ENCODE measurements at places on chromosomes 5 and 9.
A peak's percentile ranks its signal among the peaks of the same experiment; 100 is the strongest.

DNA sequence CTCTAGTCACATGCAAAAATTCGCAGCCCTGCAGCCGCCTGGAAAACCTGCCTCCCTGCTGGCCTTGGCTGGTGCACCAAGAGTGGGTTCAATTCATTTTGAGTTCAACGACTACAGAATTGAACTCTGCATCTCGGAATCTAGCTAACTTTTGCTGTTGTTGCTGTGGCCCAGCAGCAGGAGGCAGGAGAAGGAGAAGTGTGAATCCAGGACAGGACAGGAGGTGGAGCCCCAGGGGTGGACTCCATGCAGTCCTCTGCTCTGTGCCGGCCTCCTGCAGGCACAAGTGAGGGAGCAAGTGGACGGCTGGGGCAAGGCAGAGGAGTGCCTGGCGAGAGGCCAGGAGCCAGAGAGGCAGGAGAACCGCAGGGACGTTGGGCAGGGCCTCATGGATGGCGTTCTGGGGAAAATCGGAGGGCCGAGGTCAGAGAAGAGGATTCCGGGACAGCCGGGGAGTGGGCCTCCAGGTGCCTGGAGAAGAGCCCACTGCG is 214.2 kb downstream of the FANCC start:
- DNase-seq: no peak

DNA sequence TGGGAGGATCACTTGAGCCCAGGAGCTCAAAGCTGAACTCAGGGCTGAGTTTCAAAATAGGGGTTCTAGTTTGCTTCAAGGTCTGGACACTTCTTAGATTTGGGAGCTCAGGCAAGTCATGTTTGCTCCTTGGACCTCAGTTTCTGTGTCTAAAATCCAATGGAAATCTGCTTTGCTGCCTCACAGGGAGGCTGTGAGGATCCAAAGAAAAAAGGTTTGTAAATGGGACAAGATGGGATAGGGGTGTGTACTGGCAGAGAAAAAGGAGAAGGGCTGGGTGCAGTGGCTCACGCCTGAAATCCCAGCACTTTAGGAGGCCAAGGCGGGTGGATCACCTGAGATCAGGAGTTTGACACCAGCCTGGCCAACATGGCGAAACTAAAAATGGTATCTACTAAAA is 39.6 kb upstream of the SH3PXD2B start:
- DNase-seq: no peak

DNA sequence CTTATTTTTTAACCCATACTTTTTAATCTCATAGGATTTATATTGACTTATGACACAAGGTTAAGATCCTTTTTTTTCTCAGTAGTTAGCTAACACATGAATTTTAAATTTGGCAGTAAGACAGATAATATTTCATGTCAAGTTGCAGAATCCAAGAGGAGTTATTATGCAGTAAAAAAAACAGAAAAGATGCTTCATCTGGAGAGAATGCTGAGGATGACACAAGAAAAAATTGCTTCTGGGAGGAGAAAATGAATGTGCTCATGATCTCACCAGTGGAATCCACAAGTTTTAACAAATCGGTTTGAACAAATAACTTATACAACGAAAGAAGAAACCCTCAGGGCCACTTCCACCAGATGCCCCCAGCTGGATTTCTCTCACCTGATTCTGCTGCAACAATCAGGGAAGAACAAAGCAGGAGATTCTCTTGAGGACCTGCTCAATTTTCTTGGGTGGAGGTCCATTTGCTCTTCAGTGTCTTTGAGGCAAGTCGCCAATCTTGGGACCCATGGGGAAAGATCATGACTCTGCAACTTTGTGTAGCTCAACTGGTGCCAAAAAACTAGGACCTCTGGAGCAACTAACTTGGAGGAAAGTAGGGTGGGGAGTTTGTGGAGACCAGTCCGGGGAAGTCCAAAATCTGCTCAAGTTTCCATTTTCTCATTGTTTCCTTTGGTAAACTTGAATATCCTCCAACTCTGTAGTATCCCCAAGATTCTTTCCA is 50.5 kb upstream of the TNFSF15 start:
- DNase-seq: peak; percentile 89

DNA sequence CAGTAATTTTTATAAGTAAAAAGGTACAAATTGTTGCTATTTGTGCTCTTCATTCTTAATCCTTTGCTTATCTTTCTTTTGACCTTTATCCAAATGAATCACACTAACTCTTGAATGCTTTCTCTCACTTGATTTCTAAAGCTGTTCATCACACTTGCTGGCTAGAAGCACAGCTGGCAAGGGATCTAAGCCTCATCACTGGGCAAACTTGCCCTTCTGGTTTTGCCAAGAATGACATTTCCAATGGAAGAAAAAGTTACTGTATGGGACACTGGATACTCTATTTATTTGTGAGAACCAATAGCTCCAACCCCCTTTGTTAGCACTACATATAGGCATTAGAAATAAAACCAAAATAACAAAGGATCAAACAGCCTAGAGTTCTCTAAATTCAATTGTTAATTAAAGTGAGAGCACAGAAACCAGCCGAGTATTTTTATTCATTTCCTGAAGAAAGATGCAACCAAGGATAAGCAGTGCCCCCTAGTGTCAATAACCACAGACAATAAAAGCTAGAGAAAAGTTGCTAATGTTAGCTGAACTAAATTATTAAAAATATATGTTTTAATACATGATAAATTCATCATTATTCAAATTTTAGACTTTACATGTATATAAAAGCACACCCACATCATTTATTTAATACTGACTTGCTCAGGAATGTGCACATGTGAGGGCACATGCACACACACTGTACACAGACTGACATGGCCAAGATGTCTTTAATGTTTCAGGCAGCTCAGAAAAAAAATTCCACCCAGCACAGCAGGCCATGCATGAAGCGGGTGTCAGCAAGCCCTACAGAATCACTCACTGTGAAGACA is 59.8 kb upstream of the POU5F2 start:
- peak; percentile 45 for DNase-seq

- DNase-seq: peak; percentile 84
These were observed 110.6 kb downstream of the PAM start for GRCh38 chr5:102865510-102866236.

DNA sequence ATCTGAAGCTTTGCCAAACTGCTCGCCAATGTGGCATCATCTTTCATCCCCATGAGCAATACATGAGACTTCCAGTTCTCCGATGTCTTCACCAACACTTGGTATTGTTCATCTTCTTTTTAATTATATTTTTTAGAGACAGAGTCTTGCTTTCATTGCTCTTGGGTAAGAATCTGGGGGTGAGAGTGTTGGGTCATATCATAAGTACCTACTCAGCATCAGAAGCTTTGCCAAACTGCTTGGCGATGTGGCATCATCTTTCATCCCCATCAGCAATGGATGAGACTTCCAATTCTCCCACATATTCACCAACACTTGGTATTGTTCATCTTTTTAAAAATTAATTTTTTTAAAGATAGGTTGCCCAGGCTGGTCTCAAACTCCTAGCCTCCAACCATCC is 30.9 kb upstream of the ZDHHC11B start:
- no peak for DNase-seq

DNA sequence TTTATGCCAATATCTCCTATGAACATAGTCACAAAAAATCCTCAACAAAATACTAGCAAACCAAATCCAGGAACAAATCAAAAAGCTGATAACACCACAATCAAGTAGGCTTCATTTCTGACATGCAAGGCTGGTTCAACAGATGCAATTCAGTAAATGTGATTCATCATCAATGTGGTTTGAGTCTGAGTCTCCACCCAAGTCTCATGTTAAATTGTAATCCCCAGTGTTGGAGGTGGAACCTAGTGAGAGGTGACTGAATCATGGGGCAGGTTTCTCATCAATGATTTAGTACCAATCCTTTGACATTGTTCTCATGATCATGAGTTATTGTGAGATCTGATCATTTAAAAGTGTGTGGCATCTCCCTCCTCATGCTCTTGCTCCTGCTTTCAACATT is 1072.7 kb downstream of the NR2F1-AS1 start:
- DNase-seq: no peak

GRCh38 chr5:72234868-72235267 is 85.2 kb downstream of the MRPS27 start:
- DNase-seq: no peak

- DNase-seq: no peak
These were observed 74.2 kb upstream of the TNFSF8 start for GRCh38 chr9:115004545-115004944.

DNA sequence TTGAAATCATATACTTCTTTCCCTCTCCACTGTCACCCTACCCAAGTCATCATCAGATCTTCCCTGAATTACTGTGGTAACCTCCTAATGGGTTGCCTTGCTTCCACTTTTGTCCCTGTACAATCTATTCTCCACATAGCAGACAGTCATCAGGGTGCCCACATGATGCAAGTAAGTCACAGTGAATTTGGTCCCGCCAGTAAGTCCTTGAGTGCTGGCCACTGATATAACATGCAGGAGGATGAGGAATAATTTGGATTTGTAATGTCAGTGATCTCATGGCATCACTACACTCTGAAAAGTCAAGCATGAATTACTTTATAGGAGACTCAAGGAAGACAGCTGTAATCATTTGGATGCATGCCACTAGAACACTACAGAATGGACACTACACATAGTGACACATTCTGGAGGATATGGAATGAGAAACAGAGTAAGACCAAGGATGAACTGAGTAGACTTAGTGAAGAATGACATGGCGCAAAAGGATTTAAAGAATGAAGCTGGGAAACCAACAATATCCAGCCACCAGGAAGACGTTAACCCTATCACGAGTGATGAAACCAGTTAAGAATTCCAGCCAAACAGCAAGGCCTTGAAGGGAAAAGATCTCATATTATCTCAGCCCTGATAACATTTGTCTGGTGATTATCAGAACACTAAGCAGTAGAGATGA is 28.6 kb downstream of the MARCHF3 start:
- DNase-seq: no peak

DNA sequence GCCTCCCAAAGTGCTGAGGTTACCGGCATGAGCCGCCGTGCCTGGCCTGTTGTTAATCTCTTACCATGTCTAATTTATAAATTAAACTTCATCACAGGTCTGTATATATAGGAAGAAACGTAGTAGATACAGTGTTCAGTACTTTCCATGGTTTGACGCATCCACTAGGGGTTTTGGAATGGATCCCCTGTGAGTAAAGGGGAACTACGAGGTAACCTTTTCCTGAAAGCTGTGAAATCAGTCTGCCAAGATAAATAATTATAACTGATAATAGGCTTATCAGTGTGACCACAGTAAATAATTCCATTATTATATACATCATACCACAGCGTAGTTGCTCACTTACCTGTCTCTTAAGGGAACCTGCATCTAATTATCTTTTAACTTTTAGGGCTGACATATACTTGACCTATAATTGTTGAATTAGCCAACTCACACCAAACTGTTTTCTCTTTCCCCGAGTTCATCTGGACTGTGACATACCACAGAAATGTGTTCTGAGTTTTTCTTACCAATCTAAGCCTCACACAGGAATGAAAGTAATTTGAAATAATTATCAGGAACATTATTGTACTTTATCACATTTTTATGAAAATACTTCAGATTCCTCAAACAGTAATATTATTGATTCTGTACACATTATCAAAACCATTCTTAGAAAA is 42.9 kb downstream of the DAPK1 start:
- no peak for DNase-seq

DNA sequence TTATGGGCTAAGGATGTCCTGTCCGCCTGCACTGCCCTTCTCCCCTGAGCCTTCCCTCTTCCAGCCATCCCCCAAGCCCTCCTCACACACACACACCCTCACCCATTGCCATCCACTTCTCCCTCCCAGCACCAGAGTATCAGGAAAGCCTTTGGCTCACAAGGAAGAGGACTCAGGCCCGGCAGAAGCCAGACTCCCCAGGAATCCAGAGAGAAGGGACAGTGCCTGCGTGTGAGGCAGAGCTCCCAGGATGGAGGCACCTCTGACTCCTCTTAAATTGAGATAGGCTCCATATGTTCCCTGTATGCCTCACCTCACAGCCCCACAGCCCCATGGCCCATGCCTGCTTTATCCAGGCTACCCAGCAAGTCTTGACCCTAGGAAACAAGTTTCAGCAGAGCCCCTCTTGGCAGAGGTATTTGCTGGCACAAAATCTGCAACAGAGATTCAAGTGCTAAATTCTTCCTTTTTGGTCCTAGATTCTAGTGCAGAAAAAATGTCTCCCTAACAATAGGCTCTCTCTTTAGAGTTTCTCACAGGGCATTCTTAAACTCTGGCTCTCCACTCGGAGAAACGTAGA is 761 bp downstream of the IL17B start:
- DNase-seq: no peak

- DNase-seq: no peak
These were observed 45.7 kb downstream of the DPYSL3 start for GRCh38 chr5:147464211-147464610.

DNA sequence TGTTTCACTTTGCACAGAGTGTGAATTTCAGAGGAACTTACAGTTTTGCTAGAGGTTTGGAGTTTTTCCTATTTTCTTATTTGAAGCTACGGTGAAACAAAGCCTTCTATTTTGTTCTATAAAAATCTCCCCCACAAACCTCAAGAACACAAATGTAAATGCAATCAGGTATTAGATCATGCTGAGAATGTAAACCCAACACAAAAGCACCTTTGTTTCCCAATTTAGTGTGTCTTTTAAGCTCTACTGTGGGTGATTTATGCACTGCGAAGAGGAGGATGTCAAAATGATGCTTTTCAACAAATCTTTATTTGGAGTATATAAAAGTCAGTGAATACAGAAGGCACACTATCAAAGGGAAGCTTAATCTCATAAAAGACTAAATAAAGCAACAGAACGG is 4.3 kb upstream of the DRD1 start:
- no peak for DNase-seq

- DNase-seq: no peak
These were observed 221.2 kb downstream of the ADAMTSL1 start for GRCh38 chr9:18694959-18695668.

- DNase-seq: no peak
These were observed 22.6 kb downstream of the FLT4 start for GRCh38 chr5:180626661-180627385.

DNA sequence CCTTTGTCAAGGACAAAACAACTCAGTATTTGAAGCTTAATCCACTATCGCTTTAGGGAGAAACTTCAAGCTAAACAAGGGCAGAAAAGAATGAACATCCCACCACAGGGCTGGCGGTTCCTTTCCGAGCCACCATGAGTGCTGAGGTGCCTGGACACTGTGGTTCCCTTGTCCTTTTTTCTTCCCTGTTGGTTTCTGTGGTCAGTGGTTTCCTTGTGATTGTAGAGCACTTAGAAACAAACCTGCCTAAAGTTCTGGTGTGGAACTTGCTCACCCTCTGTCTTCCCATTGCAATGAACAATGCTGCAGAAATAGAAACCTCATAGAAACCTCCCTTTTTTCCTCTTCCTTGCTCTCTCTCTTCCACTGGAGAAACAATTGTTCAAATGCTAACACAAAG is 79.3 kb upstream of the TBC1D2 start:
- no peak for DNase-seq

DNA sequence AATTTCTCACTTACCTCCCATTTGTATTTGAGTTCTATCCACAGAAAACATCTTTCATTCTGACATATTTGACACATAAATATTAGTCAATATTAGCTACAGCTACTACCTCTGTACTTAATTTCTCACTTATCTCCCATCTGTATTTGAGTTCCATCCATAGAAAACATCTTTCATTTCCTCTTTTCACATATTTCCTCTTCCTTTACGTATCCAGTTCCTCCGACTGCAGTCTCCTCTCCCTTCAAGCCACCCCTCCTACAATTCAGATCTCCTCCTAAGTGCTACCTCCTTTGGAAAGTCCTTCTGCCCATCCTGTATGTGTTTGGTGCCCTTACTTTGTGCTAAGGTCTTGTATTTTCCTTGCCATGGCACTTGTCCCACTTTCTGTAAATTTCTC is 1.6 kb downstream of the SREK1IP1 start:
- DNase-seq: no peak
